Stimulated activated CD8-positive, alpha-beta memory T cell treated with anti-CD3 and anti-CD28 coated beads, Interleukin-7, amount 100 ng/mL, for 48 hours (primary cell): ENCODE measurements at places on chromosomes 4 and X.

GRCh38 chr4:84669201-84669600 lies 86.3 kb downstream of the CDS1 start:
- no peak for DNase-seq

GRCh38 chrX:132433551-132433950 lies 55.3 kb downstream of the MBNL3 start:
- no peak for DNase-seq

GRCh38 chr4:156362581-156362980 lies 408.9 kb upstream of the CTSO start:
- DNase-seq, result no peak

DNA sequence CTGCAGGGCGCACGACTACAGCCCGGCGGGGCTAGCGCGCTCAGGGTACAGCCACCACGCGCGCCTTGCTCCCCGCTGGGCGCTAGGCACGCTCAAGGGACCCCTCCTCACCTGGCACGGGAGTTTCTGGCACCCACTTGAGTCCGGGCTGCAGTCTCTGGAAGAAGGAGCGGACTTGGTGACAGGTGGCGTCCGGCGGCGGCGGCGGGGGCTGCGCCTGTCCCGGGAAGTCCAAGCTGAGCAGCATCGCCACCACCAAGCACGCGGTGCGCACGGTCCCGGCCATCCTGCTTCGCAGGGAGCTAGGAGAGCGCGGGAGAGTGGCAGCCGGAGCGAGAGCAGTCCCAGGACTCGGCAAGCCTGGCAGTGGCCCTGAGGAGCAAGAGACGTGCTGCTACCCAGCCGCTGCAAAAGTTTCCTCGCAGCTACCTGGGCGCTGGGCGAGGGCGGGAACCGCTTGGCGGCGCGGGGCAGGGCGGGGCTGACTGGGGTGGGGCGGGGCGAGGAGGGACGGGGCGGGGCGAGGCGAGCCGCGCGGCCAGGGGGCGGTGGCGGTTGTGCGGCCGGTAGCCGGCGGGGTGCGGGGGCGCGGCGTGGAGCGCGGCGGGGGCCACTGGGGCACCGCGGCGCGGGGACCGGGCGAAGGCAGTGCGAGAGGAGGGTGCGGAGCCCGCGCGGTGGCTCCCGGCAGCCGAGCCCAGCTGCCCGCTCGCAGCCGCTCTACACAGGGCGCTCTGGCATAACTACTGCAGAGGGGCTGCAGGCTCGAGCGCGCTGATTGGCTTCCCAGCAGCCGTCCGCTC lies at the start of gene GPC3:
Gene GPC3 (minus strand): TSS at position 431 of the 803 bp plus-strand sequence.
- DNase-seq, result no peak

GRCh38 chr4:138775489-138775888 lies 240.1 kb upstream of the NOCT start:
- no peak for DNase-seq

DNA sequence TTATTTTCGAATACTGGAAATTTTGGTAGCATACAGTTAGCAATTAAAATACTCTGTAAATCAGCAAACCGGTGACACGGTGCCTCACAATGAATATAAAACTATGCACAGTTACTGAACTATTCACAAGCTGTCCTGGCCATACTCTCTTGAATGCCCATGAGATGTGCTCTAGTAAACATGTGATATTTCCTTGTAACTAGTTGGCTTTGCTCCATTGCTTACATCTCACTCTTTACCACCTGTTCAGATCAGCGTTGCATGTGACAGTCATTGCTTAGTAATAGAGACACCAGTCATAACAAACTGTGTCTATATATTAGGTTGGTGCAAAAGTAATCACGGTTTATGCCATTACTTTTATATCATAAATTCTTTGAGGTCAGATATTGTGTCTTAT lies 897.9 kb upstream of the FTHL17 start:
- DNase-seq, result no peak

- no peak for DNase-seq
Observed at GRCh38 chr4:180455226-180455625, 1788.0 kb upstream of the TENM3 start.

GRCh38 chr4:111519683-111520082 lies 625.6 kb upstream of the FAM241A start:
- DNase-seq, result no peak

GRCh38 chr4:98289375-98289774 lies 28.2 kb downstream of the RAP1GDS1 start:
- DNase-seq, result no peak

DNA sequence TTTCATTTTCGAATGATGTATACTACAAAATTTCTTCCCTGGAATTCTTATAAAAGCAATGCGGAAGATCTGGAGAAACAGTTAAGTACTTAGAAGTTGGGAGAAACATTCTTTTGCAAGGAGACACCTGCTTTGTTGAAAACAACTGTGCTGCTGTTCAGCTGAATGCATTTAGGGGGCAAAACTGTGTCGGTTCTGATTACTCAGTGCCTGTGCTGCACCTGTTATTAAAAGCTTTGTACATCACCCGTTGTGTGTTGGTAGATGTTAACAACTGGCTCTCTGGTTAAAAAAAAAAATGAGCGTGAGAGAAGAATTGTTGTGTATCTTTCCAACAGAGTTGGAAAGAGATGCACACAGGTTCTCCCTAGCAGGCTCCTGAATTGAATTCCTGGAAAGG lies 184.1 kb upstream of the HHIP start:
- DNase-seq, result no peak
